ENCODE measurements at places on chromosomes 4 and X.

DNA sequence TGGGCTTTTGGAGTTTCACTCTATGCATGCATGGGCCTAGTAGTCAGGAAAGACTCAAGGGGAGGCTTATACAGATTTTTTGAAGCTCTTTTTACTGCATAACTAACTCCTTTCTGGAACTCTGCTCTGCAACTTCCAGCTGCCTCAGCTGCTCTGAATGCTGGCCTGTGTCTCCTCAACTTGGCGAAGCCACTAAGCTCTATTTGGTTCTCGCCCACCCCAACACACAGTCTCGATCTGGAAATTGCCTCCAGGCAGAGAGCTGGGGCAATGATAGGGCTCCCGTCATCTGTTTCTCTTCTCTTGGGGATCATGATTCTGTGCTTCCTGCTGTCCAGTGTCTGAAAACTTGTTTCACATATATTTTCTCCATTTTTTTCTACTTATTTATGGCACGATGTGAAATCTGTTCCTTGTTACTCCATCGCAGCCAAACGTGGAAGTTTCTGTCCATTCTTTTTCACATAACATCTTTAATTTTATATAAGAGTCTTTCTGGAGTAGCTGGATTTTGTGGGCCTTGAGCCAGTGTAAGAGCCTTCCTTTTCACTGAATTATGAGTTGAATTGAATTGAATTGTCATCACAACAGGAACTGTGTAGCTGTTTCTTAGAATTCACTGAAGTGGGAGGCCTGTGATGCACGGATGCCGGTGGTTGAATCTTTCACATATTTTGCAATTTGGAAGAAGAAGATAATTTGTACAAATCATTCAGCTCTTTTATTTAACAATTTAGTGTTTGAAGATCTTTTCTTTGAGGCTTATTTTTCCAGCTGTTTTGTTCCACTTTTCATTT, 9.0 kb downstream of the ZNF275 start:
- no peak for DNase-seq

GRCh38 chr4:127870688-127871087, 10.0 kb upstream of the PLK4 start:
- DNase-seq = no peak

DNA sequence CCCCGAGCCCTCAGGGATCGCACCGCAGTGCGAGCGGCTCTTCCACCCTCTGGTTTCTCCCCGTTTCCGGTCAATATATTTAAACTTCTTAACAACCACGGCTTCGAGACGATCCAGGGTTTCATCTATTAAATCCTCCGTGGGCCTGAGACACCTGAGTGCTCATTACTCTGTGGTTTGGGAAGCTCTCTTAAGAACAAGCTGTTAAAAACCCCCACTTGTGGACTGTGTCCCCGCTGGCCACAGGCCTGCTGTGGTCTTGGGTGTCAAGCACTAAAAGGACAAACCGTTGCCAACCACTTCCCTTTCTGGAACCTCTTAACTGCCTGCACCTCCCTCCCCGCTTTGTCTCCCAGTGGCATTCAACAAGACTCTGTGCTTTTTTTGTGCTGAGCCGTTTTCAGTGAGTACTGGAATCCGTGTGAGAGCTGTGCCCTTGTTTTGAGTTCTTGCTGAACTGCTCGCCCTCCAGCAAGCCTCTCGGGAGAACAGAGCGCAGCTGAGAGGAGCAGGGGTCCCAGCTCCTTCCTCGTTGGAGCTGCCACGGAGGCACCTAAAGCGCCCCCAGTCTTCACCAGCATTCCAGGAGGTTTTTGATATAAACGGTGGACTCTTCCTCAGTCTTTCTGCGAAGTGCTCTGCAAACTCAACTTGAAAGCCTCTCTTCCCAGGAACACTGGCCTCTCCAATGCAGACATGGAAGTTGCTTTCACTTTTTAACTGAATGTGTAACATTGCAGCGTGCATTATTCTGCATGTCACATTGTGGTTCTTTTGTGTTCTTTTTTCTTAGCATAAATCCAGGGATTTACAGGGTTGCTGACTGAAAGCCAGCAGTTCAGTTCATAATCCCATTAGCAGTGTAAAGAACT, 691 bp upstream of the IGFBP7 start:
- no peak for DNase-seq

DNA sequence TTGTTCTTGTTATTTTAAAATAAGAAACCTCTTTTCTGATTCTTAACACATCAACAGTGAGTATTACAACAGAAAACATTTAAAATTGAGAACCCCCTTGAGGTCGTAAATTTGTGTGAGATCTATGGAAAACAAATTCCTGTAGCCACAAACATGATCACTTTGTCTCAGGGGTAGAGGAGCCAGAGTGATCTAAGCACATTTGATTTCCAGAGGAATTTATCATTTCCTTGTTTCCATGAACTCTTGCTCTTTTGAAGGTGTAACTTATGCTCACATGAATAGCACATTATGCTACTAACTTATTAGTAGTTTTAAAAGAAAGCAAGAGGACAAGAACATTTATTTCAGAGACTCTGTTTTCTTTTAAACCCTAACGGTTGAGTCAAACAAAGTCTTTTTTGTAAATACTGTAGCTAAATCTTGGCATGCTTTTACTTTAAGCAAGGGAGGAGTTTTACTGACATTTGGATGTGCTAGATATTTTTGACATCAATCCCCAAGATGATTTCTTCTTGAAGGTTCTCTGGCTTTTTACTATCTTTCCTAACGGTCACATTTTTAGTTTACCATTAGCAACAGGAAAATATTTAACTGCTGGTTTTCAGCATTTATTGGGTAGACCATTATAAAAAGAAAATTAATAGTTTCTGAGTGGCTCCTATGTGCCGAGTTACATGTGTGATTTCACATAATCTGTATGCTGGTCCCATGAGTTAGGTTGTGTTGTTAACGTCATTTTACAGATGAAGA, 27.9 kb upstream of the ZCCHC12 start:
- DNase-seq = no peak

DNA sequence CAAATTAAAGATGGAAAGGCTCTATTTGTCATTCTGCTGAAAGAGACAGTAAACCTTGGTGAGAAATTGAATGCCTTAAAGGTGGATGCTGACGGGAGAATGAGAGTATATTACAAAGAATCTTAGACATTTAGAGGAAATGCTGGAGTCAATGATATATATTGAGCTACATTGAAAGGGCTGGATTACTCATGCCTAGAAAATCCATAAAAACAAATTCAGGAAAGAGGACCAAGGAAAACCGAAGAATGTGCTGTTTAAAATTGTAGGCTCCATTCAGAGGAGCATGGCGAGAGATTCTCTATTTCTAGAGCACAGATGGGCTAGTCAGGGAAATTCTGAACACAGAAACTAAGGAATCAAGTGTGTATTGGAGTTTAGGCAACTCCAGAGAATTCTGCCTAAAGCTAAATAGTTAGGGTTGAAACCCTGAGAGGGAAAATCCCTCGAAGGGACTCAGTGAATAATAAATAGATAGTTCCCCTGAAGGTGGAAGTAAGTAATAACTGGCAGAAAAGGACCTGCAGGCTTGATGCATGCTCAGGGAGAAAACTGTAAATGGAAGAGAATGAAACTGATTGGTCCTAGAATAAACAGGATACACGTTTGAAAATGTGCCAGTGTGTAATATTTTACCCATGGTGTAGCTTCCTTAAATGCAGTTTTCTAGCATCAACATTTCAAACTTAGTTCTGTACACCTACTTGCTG, 1532.4 kb upstream of the TENM3 start:
- no peak for DNase-seq

- no peak for DNase-seq
These were observed 859 bp downstream of the SMARCA1 start for GRCh38 chrX:129522184-129523078.

DNA sequence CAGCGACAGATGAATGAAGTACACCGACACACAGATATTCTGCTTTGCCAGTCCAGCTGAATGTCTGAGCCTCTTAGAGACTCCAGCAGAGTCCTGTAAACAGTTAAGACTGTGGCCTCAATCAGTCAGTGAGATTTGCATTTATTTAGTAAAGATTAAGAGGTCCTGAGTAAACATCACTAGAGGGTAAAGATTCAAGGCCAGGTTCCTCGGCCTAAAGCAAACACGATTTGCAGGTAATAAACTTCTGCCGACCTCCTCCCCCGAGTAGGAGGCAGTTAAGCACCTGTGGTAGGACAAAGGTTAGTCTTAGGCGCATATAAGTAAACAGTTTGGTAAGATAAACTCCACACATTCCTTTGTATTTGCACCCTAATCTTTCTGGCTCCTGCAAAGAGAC, 99.6 kb downstream of the CFAP47 start:
- DNase-seq = no peak

GRCh38 chrX:49915361-49916222, 6.8 kb upstream of the CLCN5 start:
- DNase-seq = peak; percentile 5

DNA sequence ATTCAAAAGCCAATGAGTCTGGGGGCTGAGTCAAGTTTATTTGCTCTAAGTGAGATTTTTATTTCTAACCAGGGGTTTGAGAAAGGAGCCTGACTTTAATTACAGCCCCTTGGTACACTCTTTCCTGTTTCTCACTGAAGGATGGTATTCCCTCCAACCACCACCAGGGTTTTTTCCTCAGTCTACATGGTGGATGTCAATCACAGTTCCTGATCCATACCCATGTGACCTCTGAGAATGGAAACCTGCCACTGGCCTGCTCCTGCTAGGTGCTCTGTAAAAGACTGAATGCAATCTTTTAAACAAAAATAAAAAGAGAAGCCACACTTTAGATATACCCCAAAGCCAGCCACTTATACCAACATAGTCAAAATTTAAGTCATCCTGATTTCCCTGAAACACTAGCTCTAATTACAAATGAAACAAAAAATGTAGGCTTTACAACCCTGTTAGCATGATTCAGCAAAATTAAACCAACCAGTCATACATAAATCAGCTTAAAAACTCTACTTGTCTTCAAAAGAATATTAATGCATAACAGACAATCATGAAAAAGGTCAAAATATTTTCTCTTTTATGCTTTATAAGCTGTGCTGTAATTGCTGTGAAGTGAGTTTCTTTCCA, 112.1 kb upstream of the NWD2 start:
- no peak for DNase-seq

DNA sequence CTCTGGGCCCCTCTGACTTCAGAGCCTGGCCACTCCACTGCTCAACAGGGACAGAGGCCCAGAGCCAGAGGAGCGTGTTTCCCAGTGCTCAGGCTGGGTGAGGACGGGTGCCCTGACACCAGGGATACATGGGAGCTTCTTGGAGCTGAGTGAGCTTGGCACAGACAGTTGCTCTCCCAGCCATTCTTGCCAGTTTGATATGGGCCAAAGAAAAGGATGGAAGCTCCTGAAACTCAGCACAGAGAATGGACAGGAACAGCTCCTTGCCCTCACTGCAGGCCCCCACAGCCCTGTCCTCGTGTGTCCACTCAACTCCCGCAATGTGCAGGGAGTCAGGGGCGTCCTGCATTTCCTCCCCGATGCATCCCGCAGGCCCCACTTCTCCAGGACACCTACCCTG, 38.8 kb downstream of the NSG1 start:
- DNase-seq = no peak

GRCh38 chr4:76383001-76383400, 37.9 kb downstream of the CCDC158 start:
- DNase-seq = no peak

GRCh38 chr4:145609481-145610427, 9.4 kb upstream of the MMAA start:
- peak; percentile 17 for DNase-seq

DNA sequence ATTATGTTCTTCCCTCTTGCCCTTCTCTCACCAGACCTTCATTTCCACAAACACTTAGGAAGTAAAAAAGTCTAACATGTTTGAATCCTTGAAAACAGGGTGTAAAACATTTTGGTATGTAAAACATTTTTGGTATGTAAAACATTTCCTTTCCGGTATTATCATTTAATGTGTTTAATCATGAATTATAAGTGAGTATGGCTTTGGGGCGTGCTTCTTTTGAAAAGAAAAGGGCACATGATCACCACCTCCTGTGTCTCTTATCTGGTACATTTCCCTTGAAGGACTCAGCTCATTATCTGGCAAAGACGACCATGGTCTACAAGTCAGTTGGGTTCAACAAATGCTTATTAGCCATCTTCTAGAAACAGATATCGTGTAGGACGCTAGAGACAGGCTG, 283.6 kb downstream of the FRMPD4 start:
- no peak for DNase-seq

All from stimulated activated CD8-positive, alpha-beta memory T cell treated with anti-CD3 and anti-CD28 coated beads, Interleukin-2, amount 100 ng/mL, for 48 hours (primary cell).